ENCODE measurements at places on chromosomes 5 and 9.

DNA sequence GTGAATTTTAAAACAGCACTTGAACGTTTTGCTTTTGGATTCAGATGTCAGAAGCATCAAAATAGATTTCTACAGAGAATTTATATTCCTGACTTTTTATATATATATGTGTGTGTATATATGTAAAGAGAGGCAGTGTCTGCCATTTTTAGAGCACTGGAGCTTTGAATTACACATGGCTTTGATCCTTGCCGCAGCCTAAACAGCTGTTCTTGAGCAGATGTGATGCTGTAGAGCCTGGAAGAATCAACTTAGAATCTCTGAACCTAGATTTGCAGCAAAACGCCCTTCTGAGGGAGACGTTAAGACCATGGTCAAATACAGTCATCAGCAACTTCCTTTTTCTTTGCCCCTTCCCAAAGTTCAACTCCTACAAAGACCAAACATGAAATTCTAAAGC is 21.7 kb upstream of the C5orf47 start:
- no peak for DNase-seq

DNA sequence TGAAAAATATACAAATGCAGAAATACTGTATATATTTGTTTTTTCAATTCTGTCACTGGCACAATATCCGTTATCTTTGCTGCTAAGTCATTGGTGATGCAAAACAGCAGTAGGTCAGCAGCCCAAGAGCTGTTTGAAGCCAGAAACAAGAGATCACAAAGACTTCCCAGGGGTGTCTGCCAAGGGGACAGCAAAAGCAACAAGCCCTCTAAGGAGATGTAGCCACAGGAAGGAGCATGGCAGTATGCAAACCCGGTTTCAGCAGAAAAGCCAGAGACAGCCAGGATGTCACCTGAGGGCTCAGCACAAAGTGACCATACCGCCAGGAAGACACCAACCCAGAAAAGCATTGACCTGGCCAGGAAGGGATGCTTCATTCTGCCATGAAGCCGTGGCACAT is 241.5 kb downstream of the ARRDC3 start:
- no peak for DNase-seq

DNA sequence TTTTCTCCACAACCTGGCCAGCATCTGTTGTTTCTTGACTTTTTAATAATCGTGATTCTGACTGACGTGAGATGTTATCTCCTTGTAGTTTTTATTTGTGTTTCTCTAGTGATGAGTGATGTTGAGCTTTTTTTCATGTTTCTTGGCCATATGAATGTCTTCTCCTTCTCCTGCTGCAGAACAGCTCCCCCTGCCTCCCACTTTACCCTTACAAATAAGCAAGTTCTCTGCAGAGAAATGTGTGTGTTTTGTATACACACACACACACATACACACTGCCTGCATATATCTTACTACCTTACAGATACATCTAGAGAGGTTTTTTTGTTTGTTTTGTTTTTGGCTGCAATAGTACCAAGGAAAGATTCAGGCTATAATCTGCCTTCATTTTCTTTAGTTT is 88.7 kb upstream of the PHF24 start:
- peak; percentile 10 for DNase-seq

GRCh38 chr5:55847837-55848236 is 3.3 kb upstream of the IL31RA start:
- no peak for DNase-seq

DNA sequence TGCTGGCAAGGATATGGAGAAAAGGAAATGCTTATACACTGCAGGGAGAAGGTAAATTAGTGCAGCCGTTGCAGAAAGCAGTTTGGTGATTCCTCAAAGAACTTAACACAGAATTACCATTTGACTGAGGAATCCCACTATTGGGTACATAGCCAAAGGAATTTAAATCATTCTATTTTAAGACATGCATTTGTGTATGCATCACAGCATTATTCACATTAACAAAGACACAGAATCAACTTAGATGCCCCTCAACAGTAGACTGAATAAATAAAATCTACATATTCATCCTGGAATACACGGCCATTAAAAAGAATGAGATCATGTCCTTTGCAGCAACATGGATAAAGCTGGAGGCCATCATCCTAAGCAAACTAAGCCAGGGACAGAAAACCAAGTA is 510.1 kb upstream of the CDH9 start:
- DNase-seq = no peak

DNA sequence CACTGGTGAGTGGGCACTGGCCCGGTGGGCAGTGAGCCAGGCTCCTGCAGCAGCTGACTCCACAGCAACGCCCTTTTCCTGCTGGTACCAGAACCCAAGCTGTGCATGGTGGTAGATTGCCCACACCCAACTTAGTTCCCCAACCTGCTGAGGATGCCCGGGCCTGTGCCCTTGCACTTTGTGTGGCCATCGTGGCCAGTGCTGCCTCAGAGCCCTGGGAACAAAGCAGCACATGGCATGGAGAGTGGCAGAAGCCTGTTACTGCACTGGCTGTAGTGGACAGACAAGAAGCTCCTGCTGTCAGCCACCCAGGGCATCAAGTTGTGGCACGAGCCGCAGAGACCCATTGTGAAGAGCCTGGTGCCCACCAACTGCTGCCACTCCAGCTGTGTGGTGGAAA is 612.9 kb downstream of the DNAH5 start:
- DNase-seq = no peak

- DNase-seq = no peak
Measured at GRCh38 chr5:173733831-173734501, 117.5 kb upstream of the BOD1 start.

- DNase-seq = peak; percentile 60
Measured at GRCh38 chr9:110767559-110768063, 99.0 kb downstream of the MUSK start.

DNA sequence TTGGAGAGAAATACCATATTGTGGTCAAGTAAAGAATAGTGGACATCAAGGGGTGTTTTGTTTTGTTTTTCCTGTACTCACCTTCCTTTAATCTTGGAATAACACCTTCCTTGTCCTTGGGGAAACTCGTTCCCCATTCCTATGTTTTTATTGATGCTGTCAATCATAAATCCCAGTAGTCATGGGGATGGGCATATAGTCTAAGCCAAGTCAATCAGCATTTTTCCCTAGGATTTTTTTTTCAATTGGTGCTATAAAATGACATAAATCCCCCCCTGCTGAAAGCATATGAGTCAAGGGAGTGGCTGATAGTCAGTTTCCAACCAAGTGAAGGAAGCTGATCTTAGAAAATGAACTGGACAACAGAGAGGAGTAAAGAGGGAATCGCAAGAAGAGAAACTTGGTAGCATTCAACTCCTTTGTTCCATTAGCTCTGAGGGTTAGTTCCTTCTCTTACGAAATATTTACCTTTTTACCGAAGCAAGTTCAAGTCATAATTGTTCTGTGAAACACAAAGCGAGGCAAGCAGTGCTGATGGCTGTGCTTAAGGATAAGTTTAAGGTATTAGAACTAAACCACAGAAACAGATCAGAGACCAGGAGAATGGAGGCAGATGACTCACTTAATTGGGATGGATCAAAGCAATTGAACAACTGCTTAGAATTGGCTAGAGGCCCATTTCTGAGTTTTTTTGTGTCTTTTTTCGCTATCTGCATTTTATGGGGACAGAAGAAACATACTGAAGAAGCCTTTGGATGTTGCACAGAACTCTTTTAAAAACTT is 218.6 kb downstream of the SEMA6A start:
- no peak for DNase-seq

GRCh38 chr5:131634238-131634637 is 791 bp downstream of the RAPGEF6 start:
- DNase-seq = no peak

GRCh38 chr9:102551346-102551745 is 443.8 kb upstream of the CYLC2 start:
- no peak for DNase-seq

GRCh38 chr9:134690946-134691694 is 49.5 kb downstream of the COL5A1 start:
- DNase-seq = no peak

- peak; percentile 67 for DNase-seq
Measured at GRCh38 chr9:37997636-37998374, 71.2 kb downstream of the SHB start.

- DNase-seq = no peak
Measured at GRCh38 chr9:120212153-120212852, 367.7 kb downstream of the CDK5RAP2 start.

- DNase-seq = no peak
Measured at GRCh38 chr5:96070622-96071225, 109.1 kb upstream of the ELL2 start.

- DNase-seq = no peak
Measured at GRCh38 chr5:168482361-168482760, 3.9 kb upstream of the RARS1 start.

DNA sequence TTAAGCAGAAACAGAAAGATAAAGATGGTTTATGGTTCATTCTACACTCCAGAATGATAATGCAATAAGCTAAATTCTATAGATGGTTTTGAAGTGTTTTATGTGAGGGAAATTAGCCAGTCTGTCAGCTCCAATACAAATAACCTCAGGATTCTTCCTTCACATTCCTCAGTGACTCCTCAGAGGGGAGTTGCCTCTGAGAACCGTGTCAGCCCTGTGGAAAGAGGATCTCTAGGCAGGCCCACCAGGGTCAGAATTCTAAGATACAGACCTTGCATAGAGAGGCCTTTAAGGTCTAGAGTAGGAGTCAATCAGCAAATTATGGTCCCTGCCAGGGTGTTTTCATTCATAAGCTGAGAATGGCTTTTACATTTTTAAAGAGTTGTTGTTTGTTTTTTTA is 26.6 kb downstream of the RUSC2 start:
- no peak for DNase-seq

GRCh38 chr9:9002826-9003583 is 1203.4 kb upstream of the DMAC1 start:
- peak; percentile 81 for DNase-seq

GRCh38 chr9:18666348-18666747 is 192.4 kb downstream of the ADAMTSL1 start:
- no peak for DNase-seq

- DNase-seq = no peak
Measured at GRCh38 chr5:154242964-154243376, 52.4 kb downstream of the GALNT10 start.

DNA sequence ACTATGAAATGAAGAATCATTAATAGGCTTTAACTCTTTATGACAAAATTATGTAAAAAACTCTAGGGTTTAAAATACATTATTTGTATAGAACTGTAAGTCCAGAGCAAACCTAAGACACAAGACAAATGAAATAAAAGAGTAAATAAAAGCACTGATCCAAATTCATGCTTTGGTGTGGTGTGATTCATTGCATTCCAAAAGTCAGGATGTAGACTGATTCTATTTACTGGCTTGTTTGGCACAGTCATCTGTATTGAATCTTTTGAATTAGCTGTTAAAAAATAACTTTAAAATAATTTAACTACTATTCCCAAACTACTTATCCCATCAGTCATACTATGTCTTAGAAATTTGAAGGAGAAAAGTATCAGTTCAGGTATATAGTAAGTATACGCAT is 31.1 kb downstream of the IL4 start:
- no peak for DNase-seq

GRCh38 chr5:179355976-179356974 is 11.0 kb upstream of the ADAMTS2 start:
- no peak for DNase-seq

DNA sequence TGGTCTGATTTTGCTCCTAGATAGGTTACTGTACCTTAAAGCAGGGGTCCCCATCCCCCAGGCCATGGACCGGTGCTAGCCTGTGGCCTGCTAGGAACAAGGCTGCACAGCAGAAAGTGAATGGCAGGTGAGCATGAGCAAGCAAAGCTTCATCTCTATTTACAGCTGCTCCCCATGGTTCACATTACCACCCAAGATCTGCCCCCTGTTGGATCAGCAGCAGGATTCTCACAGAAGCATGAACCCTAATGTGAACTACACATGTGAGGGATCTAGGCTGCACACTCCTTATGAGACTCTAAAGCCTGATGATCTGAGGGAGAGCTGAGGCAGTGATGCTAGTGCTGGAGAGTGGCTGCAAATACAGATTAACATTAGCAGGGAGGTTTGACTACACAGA is 78.1 kb downstream of the DRD1 start:
- DNase-seq = no peak

DNA sequence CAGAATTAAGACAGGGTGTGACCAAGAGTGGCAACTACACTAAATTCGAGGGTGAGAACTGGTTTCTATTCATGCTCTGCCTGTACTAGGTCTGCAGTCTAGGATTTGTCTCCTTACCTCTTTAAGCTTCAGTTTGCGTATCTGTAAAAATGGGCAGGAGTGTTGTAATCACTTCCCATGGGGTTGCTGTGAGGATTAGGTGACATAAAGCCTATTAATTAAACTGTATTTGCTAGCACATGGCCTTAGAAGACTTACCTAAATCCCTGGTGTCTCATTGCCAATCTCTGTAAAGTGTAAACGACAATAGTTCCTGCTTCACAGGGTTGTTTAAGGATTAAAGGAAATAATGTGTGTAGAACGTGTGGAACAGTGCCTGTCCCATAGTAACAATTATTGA is 193.6 kb downstream of the DRD1 start:
- no peak for DNase-seq

GRCh38 chr9:127835991-127836516 is 18.4 kb downstream of the ENG start:
- no peak for DNase-seq

GRCh38 chr9:21994556-21995005 is at the start of gene CDKN2B-AS1:
Gene CDKN2B-AS1, plus strand, starts transcription at chr9:21994791.
- DNase-seq = peak; percentile 61

DNA sequence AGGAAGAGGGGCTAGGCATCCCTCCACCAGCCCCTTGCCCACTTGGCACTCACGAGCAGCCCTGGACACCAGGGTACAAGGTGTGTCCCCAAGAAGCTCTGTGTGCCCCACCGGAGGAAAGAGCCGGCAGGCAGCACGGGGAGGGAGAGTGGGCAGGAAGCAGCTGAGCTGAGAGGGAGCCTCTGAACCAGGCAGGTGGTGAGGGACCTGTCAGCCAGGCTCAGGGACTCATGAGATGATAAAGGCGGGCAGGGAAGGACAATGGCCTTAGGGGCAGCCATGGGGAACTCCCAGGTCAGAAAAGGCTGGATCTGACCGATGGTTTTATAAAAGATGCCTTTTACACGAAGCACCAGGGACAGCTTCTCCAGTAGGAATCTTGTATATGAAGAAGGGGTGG is 112.0 kb downstream of the VAV2 start:
- DNase-seq = no peak

DNA sequence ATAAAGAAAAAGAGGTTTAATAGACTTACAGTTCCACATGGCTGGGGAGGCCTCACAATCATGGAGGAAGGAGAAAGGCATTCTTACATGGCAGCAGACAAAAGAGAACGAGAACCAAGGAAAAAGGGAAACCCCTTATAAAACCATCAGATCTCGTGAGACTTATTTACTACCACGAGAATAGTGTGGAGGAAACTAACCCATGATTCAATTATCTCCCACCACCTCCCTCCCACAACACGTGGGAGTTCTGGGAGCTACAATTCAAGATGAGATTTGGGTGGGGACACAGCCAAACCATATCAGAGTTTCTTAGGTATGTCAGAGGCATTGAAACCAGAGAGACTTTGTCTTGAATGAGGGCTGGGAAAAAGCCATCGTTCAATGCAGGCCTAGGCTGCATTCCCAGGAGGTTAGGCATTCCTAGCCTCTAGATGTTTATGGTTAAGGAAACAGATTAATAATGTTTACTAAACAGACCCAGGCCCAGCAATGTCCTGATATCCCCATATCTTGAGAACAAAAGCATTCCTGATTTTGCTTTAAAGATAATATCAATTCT is 7.5 kb upstream of the PAIP1 start:
- DNase-seq = no peak
